Airway epithelial cell (primary cell): ENCODE measurements at places on chromosomes 6 and 20. TPM values are rescaled to one million over a fixed set of nuclear protein-coding genes. Genes with fewer than 3 reads are reported as not detected.

DLL1 gene
- 31.3 and 31.9 TPM in 2 replicates for total RNA-seq

OOEP gene
- not detected in 2 replicates for total RNA-seq

STX11 gene
- 1.5 and 1.7 TPM in 2 replicates for total RNA-seq

PARD6B gene
- total RNA-seq: 2.0 and 4.3 TPM in 2 replicates

CD40 gene
- total RNA-seq: 6.2 and 7.8 TPM in 2 replicates

C6orf52 gene
- total RNA-seq: 1.2 and 4.6 TPM in 2 replicates

BHLHE23 gene
- not detected in 2 replicates for total RNA-seq

DEFB132 gene
- total RNA-seq: not detected in 2 replicates
